ENCODE measurements at places on chromosomes 1 and 21.
A peak's percentile ranks its signal among the peaks of the same experiment; 100 is the strongest.

GRCh38 chr1:97778718-97779117 is 142.1 kb downstream of the DPYD start:
- peak; percentile 1 for DNase-seq

GRCh38 chr1:71940261-71940660 is 342.1 kb downstream of the NEGR1 start:
- no peak for DNase-seq

DNA sequence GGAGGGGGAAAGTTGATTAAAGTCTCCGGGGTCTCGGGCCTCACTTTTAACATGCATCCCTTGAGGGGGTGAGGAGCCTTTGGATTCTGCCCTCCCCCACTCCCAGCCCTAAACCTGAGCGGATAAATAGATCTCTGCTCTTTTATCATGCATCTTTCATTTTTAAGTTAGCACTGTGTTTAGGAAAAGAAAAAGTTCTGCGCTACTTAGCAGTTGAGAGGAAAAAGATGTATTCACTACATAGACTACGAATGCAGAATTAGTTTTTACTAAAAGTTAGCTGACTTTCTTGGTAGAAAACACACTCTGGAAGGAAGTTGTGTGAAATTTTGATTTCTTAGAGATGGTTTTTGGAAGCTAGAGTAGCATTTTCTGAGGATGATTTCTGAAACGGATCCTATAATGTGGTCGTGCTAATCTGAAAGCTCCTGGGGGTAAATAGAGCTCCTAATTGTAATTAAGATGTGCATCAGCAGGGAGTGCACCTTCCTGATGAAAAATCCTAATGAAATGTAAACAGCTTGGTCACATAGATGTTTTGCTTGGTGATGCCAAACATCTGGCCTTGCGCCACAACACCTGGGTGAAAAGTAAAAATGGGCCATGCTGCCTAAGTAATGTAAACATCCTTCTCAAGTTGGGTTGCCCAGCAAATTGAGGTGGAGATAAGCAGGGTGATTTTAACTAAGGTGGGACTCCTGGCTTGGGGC is 1.8 kb downstream of the ROR1 start:
- no peak for DNase-seq

- DNase-seq: no peak
Measured at GRCh38 chr21:35641271-35642016, 418.9 kb downstream of the SETD4 start.

GRCh38 chr1:201376464-201377374 is 761 bp downstream of the TNNT2 start:
- DNase-seq: no peak
